Stimulated activated CD4-positive, alpha-beta T cell treated with anti-CD3 and anti-CD28 coated beads, Interleukin-12 subunit alpha, Interleukin-12 subunit beta, amount 100 ng/mL, for 48 hours (primary cell): ENCODE measurements at places on chromosomes 6 and 20.

DNA sequence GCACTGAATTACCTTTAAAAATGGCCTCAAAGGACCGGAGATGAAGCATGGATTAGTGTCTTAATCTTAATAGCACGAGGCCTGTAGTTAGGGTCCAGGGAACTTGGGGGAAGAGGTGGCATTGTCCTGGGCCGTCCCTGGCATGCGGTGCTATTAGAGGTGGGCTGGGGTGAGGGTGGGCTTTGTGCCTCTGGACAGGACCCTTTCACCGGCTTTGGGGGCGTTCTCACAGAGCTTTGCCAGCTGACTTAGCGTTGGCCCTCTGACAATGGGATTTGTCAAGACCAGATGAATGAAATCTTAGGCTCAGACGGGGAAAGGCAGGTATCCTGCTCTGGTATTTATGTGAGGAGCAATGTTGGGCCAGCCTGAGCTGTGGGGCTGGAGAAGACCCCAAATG lies 59.6 kb downstream of the ERMARD start:
- DNase-seq, result no peak

- no peak for DNase-seq
These were observed 31.9 kb downstream of the WDR27 start for GRCh38 chr6:169669889-169670288.

DNA sequence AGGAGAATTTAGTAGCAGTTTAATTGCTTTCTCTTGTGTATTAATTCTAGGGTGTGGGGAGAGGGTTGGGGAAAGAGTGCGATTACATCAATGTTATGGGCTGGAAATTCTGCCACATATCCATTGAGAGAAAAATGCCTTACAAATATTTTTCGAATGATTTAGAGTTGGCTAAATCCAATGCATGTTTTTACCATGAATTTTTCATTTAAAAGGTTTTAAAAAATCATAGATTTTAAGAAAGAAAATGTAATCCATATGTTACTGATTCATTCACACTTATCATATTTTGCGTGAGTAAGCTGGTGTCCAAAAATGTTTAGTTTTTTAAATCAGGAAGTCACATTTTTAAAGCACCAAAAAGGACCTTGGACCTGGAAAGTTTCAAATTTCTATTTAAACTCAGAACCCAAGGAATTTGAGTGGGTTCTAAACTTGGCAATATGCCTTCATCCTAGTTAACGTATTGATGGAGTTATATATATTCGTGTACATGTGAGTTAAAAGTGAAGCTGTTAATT lies 627.4 kb upstream of the CITED2 start:
- no peak for DNase-seq

- no peak for DNase-seq
These were observed 116.1 kb downstream of the JAG1 start for GRCh38 chr20:10557685-10558084.

DNA sequence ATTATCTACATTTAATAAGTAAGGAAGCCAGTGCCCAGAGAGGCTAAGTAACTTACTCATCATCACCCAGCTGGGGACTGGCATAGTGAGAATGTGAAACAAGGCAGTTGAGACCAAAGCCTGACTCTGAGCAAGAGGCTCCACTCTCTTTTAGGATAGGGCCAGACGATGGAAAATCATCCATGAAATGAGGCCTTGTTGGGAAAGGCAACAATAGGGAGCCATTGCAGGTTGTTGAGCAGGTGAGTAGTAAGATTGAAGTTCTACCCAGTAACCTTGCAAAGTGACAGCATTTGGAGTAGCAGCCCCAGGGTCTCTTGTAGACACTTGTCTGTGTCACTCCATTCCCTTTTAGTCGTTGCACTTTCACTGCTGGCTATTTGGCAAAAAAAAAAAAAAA lies 2.5 kb upstream of the CPNE5 start:
- DNase-seq, result no peak

GRCh38 chr6:154433477-154434241 lies 76.8 kb downstream of the CNKSR3 start:
- no peak for DNase-seq

DNA sequence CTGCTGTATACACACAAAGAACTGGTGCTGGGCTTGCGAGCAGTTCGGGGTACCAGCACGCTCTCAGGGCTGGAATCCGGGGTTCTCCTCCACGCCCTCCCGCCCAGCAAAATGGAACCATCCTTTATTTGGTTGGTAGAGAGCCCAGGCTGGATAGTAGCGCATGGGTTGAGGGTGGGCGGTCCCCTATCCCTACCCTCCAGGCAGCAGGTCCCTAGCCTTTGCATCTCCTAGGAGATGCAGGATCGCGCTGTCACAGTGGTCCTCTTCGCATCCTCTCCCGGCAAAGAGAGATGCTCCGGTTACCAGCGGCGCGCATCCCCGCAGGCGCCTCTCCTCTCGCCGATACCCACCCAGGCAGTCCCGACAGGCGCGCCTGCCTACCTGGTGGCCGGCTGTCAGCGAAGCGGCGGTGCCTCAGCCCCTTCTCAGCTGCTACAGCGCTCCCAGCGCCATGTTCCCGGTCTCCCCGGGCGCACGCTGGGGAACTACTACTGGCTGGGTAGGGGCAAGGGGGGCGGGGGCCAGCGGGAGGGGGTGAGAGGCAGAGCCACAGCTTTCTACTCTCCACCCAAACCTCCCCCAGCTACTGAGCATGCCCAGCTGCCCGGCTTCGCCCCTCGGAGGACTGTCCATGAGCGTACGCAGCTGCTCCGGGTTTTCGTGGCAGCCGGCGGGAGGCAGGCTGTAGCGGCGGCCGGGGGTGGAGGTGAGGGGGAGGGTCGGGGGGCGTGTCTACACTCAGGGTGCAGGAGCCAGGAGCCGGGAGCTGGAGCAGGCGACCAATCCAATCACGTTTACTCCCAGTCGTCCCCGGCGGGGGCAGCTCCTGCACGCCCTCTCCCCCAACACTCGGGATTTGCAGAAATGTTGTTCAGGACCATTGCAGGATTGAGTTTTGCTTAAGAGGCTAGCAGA lies at the start of gene PAK5:
Gene PAK5, minus strand, starts transcription at position 699 of the 918 bp plus-strand sequence. CDS start 194,748 bp downstream, outside the sequence.
- no peak for DNase-seq

DNA sequence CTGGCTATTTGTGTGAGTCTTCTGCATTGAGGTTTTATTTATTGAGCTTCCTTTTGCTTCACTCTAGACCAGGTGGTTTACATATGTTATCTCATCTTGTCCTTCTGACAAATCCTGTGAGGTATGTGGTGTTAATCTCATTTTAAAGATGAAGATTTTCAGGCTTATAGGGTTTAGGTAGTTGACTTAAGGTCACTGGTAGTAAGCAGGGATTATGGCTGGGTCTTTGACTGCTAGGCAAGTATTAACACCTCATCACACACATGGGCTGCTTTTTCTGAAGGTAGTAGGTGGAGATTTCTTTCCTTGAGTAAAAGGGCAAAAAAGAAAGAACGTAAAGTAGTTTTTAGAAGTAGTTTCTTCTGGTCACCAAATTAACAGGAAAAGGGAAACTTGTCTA lies 72.6 kb downstream of the CDKAL1 start:
- no peak for DNase-seq

- no peak for DNase-seq
These were observed 71.8 kb downstream of the SSR1 start for GRCh38 chr6:7241160-7241559.

DNA sequence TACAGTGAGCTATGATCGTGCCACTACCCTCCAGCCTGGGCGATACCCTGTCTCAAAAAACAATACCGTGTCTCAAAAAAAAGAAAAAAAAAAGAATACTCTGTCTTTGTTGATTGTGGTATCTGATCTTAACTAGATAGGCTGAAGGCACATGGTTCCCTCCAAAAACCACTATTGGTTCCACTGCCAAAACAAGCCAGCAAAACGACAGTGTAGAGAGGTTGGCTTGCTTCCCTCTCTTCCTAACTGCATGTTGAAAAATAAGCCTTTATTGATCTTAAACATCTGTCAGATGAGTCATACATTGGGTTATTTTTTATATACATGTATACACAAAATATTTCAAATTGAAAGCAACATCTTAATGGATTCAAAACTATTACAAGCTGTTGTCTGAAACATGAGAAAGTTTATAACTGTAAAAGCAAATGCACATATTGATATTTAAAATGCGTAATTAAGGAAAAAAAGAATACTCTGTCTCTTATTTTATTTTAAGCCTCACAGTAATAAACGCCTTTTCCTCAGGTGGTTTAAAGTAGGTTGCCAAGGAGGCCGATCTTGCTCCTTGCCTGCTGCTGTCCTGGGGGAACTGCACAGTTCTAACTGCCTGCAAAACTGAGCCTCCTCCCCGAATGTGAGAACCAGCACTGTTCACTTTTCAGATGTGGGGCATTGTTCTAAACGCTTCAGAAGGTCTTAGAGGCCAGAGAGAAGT lies 7.0 kb upstream of the NINL start:
- no peak for DNase-seq

DNA sequence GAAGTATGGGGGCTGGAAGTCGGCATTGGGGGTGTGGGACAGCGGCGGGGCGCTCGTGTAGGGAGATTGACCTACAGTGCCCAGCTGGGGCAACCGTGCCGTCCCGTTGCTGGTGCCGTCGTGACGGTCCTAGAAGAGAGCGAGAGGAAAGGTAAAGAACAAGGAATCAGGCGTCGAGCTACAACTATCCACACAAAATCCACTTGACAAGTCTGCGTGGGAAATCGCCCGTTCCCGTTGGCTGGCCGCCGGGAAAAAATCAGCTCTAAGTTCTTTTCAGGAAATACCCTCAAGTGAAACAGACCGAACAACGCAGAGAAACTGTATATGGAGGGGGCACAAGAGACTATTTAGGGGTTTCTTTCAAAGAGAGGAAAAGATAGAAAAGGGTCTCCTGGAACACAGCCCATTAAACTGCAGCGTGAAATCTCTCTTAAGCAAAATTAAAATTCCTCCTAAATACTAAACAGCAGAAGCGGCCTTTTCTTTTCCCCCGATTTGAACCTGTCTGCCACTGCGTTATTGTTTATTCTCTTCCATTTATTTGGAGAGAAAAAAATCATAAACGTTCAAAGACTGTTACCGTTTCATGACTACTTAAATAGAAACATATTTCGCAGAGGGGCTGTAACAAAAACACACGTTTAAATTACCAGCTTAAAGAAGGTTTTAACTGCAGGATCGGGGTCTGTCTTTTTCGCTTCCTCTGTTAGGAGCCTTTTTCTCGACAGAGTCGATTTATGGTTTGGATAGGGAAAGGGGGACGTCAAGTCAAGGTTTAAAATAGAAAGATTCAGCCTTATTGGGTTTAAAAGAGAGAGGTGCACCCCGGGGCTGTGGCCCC lies 4.4 kb downstream of the TFAP2A start:
- no peak for DNase-seq

GRCh38 chr20:41306061-41306727 lies 11.3 kb downstream of the ZHX3 start:
- no peak for DNase-seq

GRCh38 chr20:46230801-46231282 lies 77.5 kb downstream of the CDH22 start:
- DNase-seq, result no peak

DNA sequence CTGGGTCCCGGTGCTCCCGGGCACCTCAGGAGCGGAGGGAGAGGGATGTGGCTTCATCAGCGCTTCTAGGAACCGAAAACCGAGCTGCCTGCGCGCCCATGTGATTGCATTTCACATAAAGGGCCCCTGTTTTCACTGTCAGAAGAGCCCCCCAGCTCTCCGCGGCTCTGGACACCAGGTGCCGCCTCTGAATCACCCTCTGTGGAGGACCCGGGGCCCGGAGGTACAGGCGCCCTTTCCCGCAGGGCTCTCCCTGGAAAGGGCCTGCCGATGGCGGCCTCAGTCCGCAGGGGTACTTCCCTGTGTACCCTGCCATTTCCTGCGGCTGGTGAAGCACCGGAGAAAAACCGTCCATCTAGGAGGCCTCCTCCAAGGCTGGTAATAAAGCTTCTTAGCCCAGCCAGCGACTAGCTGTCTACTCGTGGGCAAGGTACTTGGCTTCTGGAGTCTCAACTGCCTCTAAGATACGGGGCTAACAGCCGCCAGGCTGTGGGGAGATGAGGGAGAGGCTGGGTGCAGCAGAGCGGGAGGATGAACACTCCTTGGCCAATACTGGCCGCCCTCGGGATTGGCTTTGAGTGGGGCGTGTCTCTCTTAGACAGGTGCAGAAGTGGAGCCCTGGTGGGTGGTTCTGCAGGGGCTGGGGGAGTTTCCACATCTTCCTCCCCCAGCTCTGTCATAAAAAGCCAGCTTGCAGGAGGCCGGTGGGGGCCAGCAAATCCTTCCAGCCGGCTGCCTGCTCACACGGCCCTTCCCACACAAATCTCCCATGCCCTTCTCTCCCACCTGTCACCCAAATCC lies 1.6 kb downstream of the PPP1R16B start:
- no peak for DNase-seq

- DNase-seq, result no peak
These were observed 306.9 kb downstream of the QKI start for GRCh38 chr6:163721435-163721834.

DNA sequence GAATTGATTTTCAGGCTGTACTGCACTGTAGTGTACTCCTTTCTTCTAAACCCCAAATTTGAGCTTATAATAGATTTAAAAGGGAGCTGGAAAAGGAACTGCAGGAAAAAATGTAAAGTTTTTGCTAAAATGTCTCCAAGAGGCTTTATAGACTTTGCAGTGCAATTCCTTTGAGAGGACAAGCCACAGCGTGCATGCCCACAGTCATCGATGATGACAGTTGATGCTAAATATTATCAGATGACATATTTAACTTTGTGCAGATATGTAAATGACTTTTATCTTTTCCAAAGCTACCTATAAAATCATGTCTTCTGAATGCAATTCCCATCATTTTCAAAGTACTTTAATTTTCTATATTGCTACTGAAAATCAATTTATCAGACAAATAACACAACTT lies 24.3 kb upstream of the HDGFL1 start:
- no peak for DNase-seq

DNA sequence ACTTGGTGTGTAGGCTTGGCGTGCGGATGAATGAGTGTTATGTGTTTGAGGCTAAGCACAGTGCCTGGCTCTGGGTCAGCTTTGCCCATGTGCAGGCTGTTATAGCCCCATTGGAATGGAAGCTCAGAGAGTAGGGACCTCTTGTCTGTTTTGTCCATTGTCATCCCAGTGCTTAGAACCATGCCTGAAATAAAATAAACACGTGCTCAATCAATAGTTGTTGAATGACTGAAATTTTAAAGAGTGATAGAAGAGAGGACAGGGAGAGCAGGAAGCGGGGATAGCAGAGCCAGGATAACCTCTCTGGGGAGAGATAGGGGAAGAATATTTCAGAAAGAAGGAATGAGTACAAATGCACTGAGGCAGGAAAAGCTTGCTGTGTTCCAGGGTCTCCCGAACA lies 263.9 kb downstream of the HIVEP2 start:
- no peak for DNase-seq
